ENCODE measurements at places on chromosomes 7 and 10.

DNA sequence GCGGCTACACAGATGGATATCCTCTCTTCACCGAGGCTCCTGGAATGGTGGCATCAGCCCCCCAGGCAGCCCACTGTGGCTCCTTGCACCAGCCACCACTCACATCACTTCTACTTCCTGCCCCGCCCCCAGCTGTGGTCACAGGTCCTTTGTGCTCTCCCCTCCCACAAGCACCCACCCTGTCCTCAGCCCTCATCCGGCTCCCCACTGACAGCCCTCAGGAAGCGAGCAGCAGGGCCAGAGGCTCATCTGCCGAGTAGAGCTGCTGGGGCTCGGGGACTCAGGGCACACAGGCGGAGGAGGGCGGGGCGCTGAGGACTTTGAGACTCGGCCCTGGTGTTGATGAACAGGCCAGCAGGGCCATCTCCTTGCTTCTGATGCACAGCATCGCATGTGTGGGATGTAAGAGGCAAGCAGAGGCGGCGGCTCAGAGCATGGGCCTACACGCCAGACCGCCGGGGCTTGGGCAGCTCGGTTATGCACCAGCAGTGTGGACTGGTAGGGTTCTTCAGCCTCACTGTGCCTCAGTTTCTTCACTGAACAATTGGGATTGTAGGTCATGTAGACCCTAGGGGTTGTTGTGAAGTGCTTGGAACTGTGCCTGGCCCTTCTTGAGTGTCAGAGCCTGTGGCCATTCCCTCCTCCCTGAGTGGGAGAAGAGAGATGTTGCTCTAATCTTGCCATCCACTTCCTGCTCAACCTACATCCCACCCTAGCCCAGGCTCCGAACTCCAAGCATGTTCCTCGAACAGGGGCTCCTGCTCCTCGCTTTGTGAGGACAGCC is at the start of gene PRF1:
Gene PRF1 (minus strand): TSS at position 77 of the 784 bp plus-strand sequence. CDS start 1,839 bp downstream, outside the sequence.
- DNase-seq: no peak

- peak; percentile 63 for DNase-seq
These were observed 12.9 kb downstream of the C10orf67 start for GRCh38 chr10:23331567-23332301.

GRCh38 chr7:107045980-107046379 is 1.5 kb downstream of the PRKAR2B start:
- no peak for DNase-seq

- DNase-seq: no peak
These were observed 25.2 kb downstream of the PHTF2 start for GRCh38 chr7:77823787-77824186.

- DNase-seq: peak; percentile 65
These were observed 4.3 kb upstream of the MARVELD1 start for GRCh38 chr10:97708976-97709946.

- DNase-seq: no peak
These were observed 206.0 kb downstream of the CELF2 start for GRCh38 chr10:11223507-11224140.

DNA sequence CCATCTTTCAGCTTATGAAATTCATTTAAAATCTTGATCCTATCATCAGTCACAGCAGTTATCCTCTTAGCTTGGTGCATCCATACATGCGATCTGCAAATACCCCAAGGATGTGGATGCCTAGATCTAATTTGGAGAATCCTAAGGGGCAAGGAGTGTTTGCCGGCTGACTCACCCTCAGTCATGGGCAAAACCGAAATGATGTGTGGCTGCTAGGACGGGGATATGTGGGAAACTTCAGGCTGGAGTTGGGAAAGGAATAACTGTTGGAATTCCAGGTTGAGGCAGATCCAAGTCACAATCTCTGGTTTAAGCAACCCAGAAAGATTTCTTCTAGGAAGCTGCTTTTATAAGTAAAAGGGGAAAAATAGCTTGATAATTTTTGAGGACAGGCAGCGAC is 19.7 kb upstream of the GOT1 start:
- DNase-seq: peak; percentile 14

DNA sequence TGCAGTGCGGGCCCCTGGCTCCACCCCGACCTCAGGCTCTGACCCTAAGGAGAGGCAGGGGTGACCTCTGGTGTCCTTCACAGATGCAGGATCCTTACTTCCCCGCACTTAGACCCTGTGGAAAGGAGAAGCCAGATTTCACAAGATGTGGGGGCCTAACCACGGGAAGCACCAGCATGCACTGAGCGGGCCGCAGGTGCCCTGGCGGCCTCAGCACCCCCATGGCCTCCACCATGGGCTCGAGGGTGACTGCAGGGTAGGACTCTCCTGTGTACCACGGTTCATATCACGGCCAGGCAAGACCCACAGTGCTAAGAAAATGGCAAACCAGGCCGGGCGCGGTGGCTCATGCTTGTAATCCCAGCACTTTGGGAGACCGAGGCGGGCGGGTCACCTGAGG is 410.0 kb upstream of the FOXK1 start:
- DNase-seq: no peak

GRCh38 chr7:35185908-35186731 is 67.8 kb downstream of the TBX20 start:
- peak; percentile 73 for DNase-seq

GRCh38 chr7:818031-818699 is 14.1 kb upstream of the SUN1 start:
- DNase-seq: peak; percentile 87

GRCh38 chr7:152177681-152178404 is 152.4 kb downstream of the GALNT11 start:
- no peak for DNase-seq

- no peak for DNase-seq
These were observed 1.7 kb downstream of the GPR158 start for GRCh38 chr10:25176421-25176968.

GRCh38 chr10:130230611-130231010 is 94.4 kb downstream of the GLRX3 start:
- DNase-seq: no peak

DNA sequence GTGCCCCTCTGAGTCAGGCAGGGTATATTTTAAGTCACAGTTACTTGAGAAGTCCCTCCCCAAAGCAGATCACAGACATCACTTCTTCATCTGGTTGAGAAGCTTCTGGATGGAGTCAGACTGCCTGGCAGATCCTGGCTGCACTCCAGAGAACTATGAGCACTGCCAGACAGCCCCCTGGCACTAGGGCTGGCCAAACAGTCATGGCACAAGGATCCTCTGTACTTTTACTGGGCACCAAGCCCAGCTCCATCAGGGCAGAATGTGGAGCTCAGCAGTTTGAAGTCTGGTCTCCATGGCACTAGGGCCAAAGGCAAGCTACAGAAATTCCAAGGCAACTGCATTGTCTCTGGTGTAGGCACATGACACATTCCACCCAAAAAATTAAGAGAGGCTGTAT is 162.1 kb downstream of the NRG3 start:
- no peak for DNase-seq

GRCh38 chr7:81484261-81484660 is 285.6 kb downstream of the HGF start:
- DNase-seq: peak; percentile 88

DNA sequence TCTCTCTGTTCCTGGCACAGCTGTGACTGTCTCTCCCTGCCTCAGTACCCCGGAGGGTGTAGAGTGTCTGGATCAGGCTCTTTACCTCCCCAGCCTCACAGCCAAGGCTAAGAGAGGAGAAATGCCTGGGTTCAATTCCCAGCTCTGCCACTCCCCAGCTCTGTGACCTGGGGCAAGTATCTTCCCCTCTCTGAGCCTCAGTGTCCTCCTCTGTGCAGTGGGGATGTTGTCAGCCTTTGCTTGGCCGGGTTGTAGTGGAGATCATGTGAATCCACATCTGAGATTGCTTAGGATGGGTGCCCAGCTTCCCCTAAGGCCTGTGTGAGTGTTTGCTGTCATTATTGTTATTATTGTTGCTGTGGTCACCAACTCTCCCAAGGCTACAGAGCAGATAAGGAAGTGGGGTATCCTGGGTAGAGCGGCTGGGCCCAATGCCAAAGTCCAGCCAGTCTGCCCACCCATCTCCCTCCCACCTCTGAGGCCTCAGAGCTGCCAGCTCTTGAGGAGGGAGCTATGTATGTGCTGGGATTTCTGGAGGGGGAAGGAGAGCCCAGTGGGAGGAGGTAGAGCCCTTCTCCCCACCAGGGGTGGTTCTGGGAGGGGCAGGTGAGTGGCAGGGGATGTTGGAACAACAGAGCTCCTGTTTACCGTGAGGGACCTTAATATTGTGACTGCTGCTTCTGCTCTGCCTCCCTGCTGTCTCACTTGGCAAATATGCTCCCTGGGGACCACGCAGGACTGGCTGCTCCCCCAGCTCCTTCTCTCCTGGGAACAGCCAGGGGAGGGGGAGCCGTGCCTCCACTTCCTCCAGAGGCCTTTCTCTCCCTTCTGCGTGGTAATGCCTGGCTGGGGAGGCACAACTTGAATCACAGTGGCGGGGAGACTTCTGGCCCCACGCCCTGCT is 170.5 kb downstream of the RPS24 start:
- DNase-seq: peak; percentile 78

GRCh38 chr10:32268788-32269187 is 78.2 kb downstream of the EPC1 start:
- no peak for DNase-seq

GRCh38 chr10:97274828-97275227 is 17.6 kb downstream of the ARHGAP19 start:
- DNase-seq: no peak

DNA sequence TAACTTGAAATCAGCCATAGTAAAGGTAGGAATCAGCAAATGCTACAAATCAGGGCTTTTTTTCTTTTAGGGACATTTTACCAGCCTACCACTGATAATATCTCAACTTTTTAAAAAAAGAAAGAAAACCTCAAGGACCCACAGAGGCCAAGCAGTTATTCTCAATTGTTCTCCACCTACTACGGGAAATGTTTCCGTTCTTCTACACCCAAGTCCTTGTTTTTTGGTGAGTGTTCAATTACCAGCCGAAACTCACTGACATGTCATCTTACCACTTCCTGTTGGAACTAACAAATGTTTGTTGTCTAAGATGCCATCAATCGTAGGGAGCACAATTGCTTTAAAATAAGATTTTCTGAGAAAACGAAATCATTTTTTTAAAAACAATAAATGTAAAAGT is 50.2 kb upstream of the CDK1 start:
- DNase-seq: peak; percentile 28

- no peak for DNase-seq
These were observed 834.4 kb upstream of the MBL2 start for GRCh38 chr10:53606981-53607380.

DNA sequence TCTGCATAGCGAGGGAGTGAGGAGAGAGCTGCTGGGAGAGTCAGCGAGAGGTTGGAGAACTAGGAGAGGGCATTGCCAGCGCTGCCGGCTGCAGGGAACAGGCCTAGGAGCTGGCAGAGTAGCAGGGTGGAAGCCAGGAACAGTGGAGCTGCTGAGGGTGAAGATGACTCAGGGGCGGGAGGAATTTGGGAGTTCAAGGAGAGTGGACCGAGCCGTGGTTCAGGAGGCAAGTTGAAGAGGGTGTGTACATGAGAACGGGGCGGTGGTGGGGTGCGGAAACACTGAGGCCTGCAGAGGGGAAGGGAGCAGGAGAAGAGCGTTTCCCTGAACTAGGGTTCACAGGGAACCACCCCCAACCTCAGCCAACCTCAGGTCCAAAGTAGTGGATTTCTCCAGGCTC is 31.5 kb downstream of the HIF1AN start:
- no peak for DNase-seq

GRCh38 chr7:140478246-140479061 is 851 bp downstream of the MKRN1 start:
- peak; percentile 46 for DNase-seq

- no peak for DNase-seq
These were observed 31.3 kb downstream of the MKX start for GRCh38 chr10:27714349-27714748.

DNA sequence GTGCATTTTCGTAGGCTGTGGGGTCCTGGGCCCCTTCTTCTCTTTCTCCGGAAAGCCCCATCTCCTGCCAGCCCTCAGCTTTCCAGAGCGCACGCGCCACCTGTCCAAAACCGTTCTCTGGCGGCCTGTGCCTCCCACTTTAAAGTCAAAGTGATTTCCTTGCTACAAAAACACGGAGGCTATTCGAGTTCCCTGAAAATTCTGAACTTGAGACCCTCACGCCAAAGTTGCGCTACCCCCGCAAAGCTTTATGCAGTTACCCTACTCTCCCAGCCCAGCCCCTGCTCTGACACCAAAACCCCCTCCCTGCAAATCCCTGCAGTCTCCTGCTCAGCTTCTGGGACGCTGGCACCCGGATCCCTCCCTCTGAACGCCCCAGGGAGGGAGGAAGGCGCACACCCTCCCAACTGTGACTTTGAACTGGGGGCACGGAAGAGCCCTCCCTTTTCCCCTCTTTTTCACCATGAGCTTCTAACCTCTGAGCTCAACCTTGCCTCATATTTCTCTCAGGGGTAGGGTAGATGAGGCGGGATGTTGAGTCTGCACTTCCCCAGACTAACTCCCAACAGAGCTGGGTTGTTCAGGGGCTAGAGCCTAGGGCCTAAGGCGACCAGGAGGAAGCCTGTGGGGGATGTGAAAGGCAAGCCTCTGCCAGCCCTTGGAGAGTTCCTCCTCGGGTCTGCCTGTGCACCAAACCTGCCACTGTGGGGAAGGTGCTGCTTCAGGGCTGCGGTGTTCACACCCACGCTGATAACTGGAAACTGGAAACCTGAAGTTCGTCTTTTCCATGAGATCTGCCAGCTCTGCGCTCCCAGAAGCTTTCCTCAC is 2.7 kb upstream of the PAX4 start:
- DNase-seq: no peak

DNA sequence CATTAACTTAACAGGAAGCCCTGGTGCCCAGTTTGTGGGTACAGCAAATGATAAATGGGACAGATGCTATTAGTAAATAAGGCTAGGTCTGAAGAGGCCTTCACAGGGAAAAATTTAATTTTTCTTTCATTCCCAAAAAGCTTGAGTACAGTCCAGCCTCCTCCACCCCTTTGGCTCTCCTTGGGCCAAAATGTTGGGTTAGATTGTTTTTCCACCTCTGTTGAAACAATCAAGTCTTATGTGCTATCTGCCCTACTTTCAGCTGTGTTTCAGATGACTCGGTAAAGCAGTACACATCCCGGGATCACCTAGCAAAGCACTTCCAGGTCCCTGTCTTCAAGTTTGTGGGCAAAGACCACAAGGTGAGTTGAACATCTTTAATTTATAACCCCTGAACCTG is 24.3 kb downstream of the PLA2G12B start:
- DNase-seq: no peak

GRCh38 chr10:98338896-98339295 is 70.9 kb upstream of the LOXL4 start:
- no peak for DNase-seq

DNA sequence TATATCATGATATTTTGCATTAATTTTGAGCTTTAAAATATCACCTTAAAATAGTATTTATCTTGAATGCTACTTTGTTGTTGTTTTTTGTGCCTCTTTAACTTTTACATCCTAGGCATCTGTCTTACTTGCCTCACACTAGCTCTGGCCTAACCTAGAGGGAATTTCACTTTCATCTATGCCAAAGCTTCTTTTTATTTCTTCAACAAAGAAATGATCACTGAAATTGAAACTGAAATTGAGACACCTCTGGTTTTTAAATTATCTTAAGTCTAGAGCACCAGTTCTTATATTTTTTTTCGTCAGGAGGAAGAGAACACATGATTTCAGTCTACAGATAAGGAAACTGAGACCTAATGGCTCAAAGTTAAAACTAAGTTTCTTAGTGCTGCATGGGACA is 3.5 kb upstream of the SCIN start:
- DNase-seq: no peak

- DNase-seq: peak; percentile 73
These were observed 74.5 kb downstream of the LANCL2 start for GRCh38 chr7:55439627-55440026.

Data from RPMI7951 (cell line).